ENCODE measurements at places on chromosomes 3 and 15.

DNA sequence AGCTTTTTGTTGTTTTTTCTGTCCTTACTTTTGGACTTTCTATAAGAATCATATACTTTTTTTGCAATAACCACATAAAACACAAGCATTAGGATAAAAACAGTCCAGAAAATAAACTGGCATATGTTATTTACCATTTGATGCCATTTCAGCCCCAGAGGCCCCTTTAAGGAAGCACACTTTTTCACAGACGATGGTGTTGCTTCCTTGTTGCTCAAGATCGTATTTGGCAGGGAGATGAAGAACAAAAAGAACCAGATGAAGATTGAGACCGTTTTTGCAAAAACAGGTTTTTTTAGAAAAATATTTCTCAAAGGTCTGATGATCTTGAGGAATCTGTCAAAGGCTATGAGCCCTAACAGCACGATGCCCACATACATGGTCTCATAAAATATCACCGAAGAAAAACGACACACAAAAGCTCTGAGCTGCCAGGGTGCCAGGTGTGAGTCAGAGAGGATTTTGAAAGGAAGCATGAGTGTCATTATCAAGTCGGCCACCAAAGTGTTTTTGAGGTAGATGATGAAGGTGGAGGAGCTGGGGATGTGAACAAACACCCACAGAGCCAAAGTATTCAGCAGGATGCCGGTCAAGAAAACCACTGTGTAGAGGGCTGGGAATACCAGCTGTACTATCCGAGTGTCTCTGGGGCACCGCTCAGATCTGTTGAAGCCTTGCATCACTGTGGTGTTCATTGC lies 902 bp downstream of the P2RY13 start:
- DNase-seq, result no peak

GRCh38 chr3:85567071-85567676 lies 608.4 kb downstream of the CADM2 start:
- DNase-seq, result no peak

GRCh38 chr3:187717572-187717971 lies 15.2 kb upstream of the RTP2 start:
- no peak for DNase-seq

DNA sequence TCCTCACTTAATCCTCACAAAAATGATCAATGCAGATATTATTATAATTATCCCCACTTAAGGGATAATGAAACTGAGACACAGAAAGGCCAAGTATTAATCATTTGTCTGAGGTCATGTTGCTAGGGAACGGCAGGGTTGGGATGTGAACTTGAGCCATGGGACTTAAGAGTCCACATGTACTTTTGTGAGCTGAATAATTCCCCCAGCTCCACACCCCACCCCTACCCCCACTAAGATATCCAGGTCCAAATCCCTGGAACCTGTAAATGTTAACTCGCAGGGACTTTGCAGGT lies 290.5 kb upstream of the GADL1 start:
- no peak for DNase-seq

DNA sequence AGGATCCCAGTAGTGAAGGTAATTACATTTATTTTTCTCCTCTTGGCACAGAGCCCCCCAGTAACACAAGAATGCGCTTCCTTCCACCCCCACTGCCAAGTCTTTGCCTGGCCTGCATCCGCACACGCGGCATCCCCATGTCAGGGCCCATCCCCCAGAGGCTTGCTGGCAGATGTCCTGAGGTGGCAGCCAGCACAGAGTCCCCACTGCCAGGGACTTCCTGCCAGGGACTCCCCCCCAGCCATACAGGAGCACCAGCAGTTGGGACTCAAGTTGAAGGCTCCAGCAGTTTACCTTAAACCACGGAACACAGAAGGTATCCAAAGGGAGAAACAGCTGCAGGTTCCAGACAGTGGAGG lies 41.0 kb downstream of the MEGF11 start:
- no peak for DNase-seq

DNA sequence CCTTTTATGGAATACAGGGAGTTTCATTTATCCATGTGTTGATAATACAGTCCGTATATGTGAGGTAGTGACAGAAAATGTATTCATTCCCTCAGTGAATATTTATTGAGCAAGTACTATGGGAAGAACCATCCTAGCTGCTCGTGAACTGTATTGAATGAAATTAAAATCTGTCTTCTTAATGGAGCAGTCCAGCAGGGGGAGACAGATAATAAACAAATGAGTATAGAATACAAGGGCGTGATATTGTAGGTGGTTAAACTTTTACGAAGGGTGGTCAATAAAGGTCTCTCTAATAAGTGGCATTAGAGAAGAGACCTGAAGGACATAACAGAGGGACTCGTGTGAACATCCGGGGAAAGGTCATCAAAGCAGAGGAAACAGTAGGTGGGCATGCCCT lies 62.7 kb upstream of the OSTN start:
- DNase-seq, result no peak

- no peak for DNase-seq
Measured at GRCh38 chr3:101796077-101796680, 17.2 kb downstream of the NXPE3 start.

- DNase-seq, result no peak
Measured at GRCh38 chr15:22868495-22868894, 30.0 kb downstream of the NIPA2 start.

DNA sequence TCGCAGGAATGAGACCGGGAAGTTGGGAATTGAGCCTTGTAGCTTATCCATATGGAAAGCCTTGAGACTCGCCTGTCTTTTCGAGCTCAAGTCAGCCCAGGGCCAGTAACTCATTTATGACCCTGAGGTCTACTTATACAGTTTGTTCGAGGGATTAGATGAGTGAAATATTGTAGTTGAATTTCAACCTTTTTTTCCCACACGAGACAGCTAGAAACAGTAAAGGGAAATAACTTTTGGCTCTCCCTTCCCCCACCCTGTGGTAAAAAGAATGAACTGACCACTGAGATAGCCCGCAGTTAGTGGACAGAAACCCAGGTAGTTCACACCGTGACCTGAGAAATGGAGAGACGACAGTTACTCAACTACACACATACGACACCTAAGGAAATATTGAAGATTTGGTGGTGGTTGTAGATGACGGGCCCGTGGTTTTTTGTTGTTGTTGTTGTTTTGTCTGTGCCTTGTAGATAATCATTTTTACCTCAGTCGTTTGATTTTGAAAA lies 841 bp downstream of the EIF3J start:
- no peak for DNase-seq

DNA sequence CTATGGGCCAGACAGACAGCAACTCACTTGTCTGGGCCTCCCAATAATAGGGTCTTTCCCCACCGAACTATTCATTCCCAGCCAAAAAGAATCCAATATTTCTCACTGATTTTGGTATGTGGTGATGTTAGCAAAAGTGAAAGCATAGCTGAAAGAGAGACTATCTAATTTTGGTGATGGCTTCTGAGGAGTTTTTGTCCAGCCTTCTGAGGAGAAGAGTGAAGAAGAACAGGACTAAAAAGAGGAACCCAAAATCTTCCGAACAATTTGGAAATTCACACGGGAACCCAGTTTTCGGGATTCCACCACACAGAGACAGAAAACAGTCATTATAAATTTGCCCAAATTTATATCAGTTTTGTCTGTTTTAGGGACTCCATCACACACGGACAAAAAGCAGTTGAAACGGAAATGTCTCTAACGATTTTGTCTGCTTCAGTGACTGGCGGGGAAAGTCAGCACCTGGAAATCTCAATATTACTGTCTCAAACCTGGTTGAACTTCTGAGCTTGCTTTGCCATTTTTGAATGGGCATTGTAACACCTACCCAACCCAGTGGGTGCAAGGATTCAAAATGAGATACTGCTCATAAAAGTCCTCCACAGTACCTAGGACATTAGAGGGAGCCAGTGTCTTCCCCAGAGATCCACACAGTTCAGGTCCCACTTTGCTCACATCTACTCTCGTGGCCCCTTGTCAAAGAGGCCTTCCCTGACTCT lies 9.1 kb downstream of the CD80 start:
- no peak for DNase-seq

- no peak for DNase-seq
Measured at GRCh38 chr3:13880811-13881156, 913 bp upstream of the WNT7A start.

Measured in stimulated activated CD8-positive, alpha-beta memory T cell treated with anti-CD3 and anti-CD28 coated beads, Interleukin-12 subunit alpha, Interleukin-12 subunit beta, amount 100 ng/mL, for 1 hour (primary cell).